ENCODE measurements at places on chromosomes 6 and 20.

DNA sequence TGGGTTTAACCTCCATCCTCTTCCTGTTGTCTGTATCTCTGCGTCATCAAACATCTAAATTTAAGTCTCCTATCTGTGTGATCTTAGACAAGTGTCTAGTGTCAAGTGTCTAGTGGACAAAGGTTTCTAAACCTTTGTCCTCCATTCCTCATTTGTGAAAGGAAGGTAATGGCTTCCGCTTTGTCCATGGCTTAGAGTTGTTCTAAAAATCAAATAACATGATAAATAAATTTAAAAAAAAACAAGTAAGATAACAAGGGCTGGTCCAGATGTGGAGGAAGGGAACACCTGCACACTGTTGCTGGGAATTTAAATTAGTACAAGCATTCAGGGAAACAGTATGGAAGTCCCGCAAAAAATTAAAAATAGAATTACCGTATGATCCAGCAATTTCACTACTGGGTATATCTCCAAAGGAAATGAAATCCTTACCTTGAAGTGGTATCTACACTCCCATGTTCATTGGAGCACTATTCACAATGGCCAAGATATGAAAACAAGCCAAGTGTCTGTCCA, 17.6 kb upstream of the SERPINB1 start:
- DNase-seq, result no peak

DNA sequence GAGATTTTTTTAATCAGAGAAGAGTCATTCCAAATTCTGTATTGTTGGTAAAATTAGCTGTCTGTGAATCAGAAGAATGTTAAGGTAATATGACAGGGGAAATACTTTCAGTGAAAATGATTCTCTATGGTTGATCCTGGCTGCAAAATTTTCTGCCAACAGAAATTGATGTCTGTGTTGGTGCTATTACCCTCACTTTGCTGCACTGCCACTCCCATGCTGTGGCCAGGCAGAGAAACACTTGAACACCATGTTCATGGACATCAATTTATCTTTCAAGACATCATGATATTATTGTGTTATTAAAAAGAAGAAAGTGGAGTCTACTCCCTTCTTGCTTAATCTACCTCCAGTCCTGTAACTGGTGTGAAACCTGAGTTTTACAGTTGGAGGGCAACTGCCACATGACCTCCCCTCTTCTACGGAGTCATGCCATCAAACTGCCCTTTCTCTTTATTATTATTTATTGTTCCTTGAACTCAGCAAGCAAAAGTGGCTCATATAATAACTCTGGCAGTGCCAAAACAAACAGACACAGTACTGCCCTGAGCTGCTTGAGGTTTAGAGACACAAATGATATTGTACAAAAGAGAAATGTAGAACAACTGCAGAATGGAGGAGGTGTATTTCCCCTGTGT, 288.0 kb upstream of the JAG1 start:
- peak; percentile 61 for DNase-seq

DNA sequence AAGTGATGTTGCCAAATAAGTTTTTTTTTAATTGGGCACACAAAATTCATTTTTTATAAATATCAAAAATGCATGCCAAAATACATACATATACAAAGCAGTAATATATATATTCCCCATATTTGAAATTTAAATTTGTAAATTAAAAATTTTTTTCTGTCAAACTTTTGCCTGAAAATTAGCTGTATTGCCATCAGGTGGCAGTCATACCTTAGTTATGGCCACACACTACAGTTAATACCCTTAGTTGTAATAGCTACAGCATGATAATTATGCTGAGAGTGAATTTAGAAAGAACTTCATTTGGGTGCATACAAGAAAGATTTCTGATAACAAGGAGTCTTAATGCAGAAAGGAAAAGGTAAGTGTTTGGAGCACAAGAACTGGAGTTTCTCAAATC, 46.2 kb upstream of the SDHAF4 start:
- peak; percentile 21 for DNase-seq

- DNase-seq, result no peak
Measured at GRCh38 chr6:157392927-157393668, 12.1 kb downstream of the ZDHHC14 start.

DNA sequence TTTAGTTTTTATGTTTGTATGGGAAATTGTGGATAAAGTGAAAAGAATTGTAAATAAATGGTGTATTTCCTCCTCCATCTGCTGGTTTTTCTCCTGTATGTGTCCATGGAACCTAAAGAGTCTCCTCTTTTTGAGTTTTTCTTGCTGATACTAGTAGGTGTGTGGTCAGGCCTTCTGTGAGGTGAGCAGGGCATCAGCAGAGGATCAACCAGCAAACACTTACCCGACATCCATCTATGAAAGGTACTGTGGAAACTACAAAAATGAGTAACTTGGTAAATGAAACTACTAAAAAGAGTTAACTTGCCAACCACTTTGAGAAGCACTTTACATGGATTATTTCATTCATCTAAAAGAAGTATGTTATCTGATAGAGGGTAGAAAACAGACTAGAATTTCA, 20.9 kb upstream of the RNF8 start:
- DNase-seq, result no peak

DNA sequence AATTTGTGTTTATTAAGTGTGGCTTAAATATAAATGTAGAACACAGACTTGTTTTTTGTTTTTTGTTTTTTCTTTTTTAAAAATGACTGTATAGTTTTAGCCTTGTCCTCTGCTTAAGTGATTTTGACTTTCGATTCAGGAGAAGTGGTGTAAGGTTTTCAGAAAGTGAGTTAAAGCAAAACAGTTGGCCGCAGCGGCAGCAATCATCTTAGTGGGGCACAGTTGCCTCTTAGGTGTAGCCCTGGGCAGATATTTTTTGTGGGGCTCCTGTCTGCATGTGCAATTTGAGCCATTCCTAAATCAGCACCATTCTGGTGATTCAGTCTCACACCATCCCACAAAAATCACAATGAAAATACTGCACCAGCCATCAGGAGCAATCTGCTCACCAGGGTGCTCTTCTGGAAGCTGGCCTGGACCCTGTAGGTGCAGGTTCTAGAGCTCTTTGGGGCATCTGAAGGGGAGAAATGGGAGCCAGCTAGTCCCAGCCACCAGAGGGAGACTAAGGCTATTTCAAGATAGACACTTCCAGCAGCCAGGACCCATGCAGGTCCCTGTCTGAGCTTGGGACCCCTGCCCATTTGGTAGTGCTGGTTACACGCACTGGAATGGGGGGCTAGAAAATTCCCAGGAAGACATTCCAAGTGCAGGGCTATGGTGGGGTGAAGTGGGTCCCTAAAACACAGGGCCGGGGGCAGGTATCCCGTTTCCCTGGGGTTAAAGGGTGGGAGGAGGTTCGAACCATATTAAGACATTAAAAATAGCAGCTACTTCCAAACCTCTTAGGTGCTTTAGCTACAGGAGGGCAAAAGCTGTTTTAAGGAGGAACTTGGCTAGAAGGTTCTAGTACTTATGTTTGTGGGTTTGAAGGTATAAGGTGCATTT, 156.6 kb downstream of the NFATC2 start:
- peak; percentile 14 for DNase-seq

DNA sequence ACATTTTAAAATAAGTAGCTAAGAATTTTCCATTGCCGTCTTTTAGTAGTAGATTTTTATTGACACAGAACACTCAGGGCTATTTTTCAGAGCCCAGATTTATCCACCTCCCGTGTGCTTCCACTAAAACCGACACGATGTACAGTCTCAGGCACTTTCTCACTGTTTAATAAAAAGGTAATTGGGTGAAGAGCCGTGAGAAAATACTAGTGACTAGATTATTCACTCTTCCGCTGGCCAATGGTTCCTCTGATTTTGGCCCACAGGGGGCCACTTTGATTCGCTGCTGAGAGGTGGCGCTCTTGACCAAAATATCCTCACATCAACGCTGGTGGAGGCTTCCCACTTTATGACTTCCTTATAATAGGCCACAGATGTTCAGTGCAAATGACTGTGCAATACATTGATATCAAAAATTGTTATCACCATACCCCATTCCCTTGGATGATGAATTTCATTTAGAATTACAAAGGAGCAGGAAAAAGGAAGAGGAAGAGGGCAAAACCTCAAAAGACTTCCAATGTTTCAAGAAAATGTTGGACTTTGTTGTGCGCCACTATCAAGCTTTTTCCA, 12.3 kb upstream of the HDDC2 start:
- DNase-seq, result peak; percentile 82

GRCh38 chr20:50263831-50264230, 73.2 kb downstream of the CEBPB start:
- DNase-seq, result no peak

DNA sequence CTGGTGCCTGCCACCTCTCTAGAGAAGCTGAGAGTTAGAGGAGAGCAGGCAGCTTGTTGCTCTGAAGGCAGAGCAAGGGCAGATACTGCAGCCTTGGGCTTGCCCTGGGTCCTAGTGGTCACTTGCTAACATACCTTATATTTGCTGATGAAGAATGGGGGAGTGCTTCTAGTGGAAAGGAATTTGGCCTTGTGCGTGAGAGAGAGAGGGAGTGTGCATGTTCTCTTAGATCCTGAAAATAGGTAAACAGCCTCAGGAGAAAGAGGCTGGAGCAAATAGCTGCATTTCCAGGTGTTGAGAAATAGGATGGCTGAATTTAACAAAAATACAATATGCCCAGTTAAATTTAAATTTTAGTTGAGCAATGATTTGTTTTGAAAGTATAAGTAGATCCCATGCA, 724.5 kb upstream of the FLRT3 start:
- DNase-seq, result no peak

GRCh38 chr6:112066606-112067005, 12.7 kb downstream of the CCN6 start:
- no peak for DNase-seq

GRCh38 chr6:87501809-87502572, 29.2 kb downstream of the SLC35A1 start:
- peak; percentile 23 for DNase-seq

- no peak for DNase-seq
Measured at GRCh38 chr6:29008089-29008488, 3.0 kb upstream of the ZNF311 start.

- no peak for DNase-seq
Measured at GRCh38 chr6:40844246-40844645, 194.8 kb downstream of the UNC5CL start.

GRCh38 chr20:47258745-47259695, 97.5 kb downstream of the ZMYND8 start:
- no peak for DNase-seq

DNA sequence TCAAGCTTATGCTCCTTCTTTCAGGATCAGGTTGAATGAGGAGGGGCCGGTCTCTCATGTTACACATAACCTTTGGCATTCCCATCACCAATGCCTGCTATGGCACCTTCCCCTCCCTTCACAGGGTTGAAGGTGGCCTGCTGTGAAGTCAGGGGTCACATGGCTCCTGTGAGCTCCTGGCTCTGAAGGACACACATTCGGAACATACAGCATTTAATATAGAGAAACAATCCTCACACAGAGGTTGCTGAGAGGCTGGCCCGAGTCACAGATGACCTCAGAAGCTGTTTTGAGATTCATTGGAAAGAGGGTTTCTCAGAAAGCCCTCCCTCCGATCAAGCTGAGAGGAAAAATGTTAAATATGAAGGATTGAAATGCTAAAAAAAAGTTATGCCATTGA, 82.1 kb downstream of the PSMG4 start:
- DNase-seq, result no peak

- DNase-seq, result peak; percentile 92
Measured at GRCh38 chr6:26249957-26250697, 114.9 kb upstream of the BTN3A2 start.

DNA sequence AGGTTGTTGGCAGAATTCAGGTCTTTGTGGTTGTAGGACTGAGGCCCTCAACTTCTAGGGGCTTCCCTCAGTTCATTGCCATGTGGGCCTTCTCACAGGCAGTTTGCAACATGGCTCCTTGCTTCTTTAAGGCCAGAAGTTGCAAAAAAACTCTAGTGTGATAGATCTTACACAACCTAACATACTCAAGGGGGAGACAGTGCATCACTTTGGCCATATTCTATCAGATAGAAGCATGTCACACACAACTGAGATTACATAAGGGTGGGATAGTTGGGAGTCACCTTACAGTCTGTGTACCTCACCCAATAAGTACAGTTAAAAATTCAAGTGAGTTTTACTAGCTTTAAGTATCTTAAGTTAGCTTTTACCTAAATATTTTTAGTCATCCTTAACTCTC, 1.6 kb downstream of the SIRPD start:
- DNase-seq, result no peak

DNA sequence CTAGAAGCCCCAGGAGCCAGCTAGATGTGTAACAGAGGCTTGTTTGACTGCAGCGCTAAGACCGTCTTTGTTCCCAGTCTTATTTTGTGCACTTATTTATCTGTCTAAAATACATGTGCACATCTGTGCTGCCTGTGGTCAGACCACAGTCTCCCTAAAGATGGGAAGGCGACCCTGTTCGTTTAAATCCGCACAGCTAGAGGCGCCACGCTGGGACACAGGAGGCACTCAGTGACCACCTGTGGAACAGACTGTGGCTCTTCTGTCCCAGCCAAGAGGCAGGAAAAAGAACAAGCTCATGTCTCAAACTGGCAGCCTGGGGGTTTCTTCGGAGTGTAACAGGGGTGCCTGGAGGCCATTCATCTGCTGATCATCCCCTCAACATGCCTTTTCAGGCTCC, 66.8 kb downstream of the CPNE5 start:
- no peak for DNase-seq

DNA sequence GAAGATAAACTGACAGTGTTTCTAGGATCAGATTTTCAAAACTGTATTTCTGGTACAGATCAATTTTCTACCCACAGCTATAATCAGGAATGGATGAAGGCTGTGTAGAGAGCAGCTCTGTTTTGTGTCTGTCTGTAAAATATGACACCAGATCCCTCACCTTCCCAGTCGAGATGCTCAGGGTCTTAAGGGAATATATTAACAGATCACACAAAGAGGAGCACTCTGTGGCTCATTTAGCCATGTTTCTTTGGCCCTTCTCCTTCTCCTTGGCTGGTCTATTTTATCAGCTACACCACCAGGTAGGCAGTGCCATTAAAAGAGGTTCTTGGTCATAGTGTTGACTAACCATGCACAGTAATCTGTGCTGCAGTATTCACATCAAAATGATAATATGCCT, 82.6 kb downstream of the PREP start:
- DNase-seq, result no peak

- no peak for DNase-seq
Measured at GRCh38 chr6:37130704-37131103, 39.2 kb upstream of the PIM1 start.

GRCh38 chr20:21571841-21572690, 58.2 kb upstream of the NKX2-2 start:
- DNase-seq, result no peak

GRCh38 chr20:4170621-4171537, 155.5 kb upstream of the RNF24 start:
- DNase-seq, result no peak

Measured in NCI-H1417 (cell line).